ENCODE measurements at places on chromosomes 3 and 15.

DNA sequence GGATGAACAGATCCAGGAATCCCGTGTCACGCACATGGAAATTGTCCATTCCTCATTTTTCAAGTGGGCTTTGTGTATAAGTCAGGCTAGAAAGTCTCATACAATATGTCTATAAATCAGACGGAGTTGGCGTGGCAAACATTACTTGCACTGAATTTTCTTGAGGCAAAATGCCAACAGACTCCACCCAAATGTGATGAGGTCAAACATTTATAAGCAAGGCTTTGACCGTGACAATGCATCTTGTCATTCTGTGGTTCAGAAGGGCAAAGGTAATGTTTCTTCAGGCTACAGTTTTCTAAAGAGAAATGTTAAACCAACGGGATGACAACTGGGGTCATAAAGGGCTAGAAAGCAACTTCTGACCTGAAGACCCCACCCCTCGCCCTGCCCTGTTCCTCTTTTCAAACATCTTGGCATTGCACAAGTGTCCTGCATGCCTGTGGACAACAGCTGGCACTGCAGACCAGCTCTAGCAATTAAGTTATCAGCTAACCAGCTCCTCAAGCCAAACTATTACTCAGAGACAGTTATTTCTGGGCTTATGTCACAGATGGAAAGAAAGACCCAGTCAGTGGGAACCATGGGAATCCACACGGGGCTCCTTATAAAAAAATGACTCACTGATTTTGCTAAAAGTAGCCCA is 36.5 kb upstream of the SPTBN5 start:
- no peak for DNase-seq

DNA sequence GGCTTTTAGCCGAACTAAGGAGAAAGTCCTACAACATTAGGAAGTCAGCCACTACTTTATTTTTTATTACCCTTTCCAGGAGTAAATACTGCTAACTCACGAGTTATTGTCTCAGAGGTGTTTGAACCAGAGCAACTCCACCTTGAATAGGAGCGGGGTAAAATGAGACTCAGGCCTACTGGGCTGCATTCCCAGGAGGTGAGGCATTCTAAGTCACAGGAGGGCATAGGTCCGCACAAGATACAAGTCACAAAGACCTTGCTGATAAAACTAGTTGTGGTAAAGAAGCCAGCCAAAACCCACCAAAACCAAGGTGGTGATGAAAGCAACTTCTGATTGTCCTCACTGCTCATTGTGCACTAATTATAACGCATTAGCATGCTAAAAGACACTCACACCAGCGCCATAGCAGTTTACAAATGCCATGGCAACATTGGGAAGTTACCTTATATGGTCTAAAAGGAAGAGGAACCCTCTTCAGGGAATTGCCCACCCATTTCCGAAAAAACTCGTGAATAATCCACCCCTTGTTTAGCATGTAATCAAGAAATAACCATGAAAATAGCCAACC is 555.9 kb downstream of the IGSF11 start:
- DNase-seq = no peak

DNA sequence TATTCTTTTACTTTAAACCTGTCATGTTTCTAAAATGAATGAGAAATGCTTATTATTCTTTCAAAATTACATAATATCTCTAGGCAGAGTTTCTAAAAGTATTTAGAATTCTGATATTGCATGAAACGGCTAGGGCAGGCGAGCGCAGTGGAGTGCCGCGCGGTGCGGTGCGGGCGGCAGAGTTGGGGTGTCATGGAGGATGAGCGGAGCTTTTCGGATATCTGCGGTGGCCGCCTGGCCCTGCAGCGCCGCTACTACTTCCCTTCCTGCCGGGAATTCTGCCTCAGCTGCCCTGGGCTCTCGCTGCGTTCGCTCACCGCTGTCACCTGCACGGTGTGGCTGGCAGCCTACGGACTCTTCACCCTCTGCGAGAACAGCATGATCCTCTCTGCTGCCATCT is 12.6 kb downstream of the BNIP2 start:
- no peak for DNase-seq

GRCh38 chr15:77578641-77579372 is 53.9 kb downstream of the LINGO1 start:
- DNase-seq = no peak

DNA sequence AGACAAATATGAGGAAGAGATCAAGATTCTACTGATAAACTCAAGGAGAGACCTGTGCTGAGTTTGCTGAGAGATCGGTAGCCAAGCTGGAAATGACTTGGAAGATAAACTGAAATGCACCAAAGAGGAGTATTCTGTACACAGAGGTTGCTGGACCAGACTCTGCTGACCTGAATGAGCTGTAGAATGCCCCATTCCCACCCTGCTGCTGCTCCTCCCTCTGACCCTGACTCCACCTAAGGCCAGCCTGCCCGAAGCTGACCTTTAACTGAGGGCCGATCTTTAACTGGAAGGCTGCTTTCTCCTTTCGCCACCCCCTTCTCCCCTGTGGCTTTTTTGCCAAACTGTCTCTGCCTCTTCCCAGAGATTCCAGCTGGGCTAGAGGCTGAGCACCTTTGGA is 34.6 kb downstream of the CDIN1 start:
- no peak for DNase-seq

GRCh38 chr3:154783521-154783931 is 296.6 kb upstream of the MME start:
- no peak for DNase-seq

- no peak for DNase-seq
Measured at GRCh38 chr3:46655271-46655670, 38.2 kb downstream of the ALS2CL start.

DNA sequence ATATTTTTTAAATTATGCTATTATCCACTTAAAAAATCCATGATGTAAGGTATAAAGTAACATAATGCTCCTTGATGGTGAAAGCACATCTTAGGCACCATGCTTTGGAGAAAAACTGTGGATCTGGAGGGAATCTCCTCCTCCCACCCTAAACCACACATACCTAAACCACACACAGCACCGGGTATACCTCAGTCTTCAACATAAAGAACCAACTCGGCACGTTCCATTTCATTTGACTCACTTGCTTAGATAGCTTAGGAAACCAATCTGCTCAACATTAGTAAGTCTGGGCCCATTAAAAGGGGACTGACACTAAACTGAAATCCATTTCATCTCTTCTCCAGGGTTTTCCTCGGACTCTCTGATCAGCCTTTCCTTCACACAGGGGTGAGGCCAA is 945.7 kb upstream of the CFAP20DC start:
- DNase-seq = no peak

DNA sequence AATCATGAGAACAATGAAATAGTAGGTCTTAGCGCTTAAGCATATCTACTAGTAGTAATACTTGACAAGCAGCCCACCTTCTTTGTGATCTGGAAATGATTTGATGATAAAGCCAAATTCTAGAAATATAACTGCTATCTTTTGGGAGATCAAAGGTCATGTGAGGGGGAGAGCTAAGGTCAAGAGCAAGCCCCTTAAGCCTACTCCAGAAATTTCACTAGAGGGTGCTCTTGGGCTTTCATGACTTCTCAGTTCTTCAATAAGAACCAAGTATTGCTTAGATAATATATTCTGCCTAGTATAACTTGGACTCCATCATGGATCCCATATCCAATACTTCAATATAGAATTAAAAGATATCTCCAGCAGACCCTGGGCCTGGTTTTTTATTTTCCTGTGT is 319.6 kb downstream of the ZBTB20 start:
- DNase-seq = no peak

- no peak for DNase-seq
Measured at GRCh38 chr15:86615411-86615810, 535.7 kb downstream of the AGBL1 start.

DNA sequence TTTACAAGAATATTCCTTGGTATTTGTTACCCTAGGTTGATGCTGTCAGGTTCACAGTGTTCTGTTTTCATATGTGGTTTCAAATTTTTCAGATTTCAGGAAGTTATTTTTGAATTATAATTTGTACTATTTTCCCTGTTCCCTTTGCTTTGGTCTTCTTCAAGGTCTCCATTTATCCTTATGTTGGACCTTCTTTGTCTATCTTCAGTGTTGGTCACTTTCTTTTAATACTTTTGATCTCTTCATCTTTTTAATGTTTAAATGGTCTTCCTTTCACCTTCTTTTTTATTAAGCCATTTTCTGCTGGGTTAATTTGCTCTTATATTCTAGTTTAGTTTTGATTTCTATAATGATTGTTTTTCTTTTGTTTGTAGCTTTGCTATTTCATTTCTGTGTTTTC is 61.3 kb downstream of the KLHL25 start:
- DNase-seq = no peak

GRCh38 chr15:88623061-88623460 is 1.9 kb downstream of the AEN start:
- DNase-seq = no peak

- no peak for DNase-seq
Measured at GRCh38 chr3:23600167-23600871, 205.4 kb upstream of the UBE2E1 start.

- DNase-seq = no peak
Measured at GRCh38 chr15:73605759-73606436, 27.3 kb downstream of the NPTN start.

DNA sequence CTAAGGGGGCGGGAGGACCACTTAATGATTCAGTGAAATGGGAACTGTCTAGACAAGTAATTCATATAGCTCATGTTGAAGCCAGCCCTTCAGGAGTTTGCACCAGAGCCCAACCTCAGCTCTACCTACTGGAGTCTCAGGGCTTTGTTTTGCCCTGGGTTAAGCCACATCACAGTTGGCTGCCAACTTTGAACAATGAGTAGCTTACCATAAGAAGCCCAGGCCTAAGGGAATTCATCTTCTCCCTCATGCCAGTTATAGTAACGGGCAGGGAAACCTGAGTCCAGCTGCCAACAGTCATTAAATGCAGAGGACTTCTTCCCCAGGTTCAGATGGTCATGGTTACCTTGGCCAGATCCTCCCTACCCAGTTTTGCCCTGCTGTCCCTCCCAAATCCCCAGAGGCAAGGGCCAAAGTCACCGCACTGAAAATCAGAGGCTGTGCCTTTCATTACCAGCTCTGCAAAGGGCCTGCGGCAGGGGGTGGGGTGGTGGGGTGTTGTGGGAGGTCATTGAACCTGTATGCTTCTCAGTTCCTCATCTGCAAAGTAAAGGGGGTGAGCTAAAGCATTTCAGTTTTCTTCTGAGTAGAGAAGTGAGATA is 302.2 kb upstream of the NR2E3 start:
- DNase-seq = no peak

DNA sequence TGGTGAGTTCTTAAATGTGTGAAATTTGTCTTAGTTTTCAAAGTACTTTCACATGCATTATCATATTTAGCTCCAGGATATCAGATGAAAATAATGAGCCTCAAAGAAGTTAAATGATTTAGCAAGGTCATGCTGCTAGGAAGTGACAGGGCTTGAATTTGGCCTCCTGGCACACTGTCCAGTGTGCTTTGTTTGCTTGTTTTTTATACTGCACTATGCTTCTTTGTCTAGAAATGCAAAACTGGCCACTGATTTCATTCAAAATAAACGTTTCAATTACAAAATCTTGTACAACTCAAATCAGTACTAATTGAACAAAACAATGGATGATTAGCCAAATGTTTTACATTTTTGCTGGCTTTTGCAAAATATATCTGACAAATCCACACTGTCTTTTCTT is 583.3 kb upstream of the CBLB start:
- DNase-seq = no peak

GRCh38 chr3:71681224-71681668 is 44.0 kb downstream of the EIF4E3 start:
- DNase-seq = no peak

GRCh38 chr3:33807191-33807590 is 8.8 kb downstream of the PDCD6IP start:
- no peak for DNase-seq

GRCh38 chr3:129286081-129286480 is 7.4 kb downstream of the HMCES start:
- DNase-seq = no peak

GRCh38 chr15:70033529-70034140 is 64.1 kb downstream of the TLE3 start:
- no peak for DNase-seq

DNA sequence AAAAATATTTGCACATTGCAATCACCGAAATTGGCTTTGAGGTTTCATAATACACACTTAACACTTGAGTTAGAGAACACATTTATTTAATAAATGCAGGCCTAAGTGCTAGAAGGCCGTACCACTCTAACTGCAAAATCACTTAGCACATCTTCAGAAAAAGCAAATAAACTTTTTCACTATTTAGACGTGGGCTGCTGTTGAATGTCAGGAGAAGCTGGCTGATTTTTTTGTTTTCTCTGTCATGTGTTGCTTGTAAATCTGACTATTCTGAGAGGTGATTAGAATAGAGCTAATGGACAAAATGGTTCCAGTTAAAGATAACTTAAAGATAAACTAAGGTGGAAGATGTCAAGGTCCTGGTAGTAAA is 265.1 kb downstream of the FOXP1 start:
- no peak for DNase-seq

GRCh38 chr3:16604887-16605602 is at the start of gene DAZL:
Gene DAZL, minus strand, starts transcription at chr3:16605423. Its CDS starts 218 bp downstream, at chr3:16605205.
- DNase-seq = no peak

- DNase-seq = no peak
Measured at GRCh38 chr15:97425596-97425995, 534.9 kb upstream of the ARRDC4 start.

- no peak for DNase-seq
Measured at GRCh38 chr15:33089878-33090757, 104.4 kb downstream of the FMN1 start.

- no peak for DNase-seq
Measured at GRCh38 chr15:95263751-95264150, 1032.4 kb downstream of the MCTP2 start.

- DNase-seq = no peak
Measured at GRCh38 chr15:48580736-48581135, 64.8 kb downstream of the FBN1 start.

GRCh38 chr3:192026661-192027060 is 565.7 kb downstream of the PYDC2 start:
- no peak for DNase-seq

GRCh38 chr3:16741890-16742289 is 136.7 kb upstream of the DAZL start:
- DNase-seq = no peak

- DNase-seq = no peak
Measured at GRCh38 chr3:56423661-56424099, 44.6 kb downstream of the ERC2 start.

GRCh38 chr3:133734305-133734704 is 11.9 kb upstream of the TF start:
- DNase-seq = no peak

GRCh38 chr15:68278595-68279405 is 1.3 kb downstream of the FEM1B start:
- DNase-seq = no peak

GRCh38 chr3:197613199-197613598 is 57.4 kb upstream of the BDH1 start:
- no peak for DNase-seq

GRCh38 chr15:36370731-36371112 is 208.7 kb upstream of the CDIN1 start:
- no peak for DNase-seq

DNA sequence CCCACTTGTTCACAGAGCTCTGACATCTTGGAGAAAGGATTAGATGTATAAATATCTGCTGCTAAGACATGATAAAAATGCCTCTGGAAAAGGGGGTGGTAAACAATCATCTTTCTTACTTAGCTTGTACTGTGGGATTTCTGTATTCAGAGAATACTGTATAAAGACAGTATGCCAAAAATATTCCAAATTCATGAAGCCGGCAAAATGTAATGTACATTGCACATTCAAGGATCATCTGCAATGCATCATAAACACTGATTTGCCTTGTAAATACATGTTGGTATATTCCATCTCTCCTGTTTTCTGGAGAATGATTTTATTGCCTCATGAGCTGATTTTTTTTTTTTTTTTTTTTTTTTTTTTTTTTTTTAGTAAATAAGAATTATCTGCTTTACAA is 355.3 kb downstream of the ROBO1 start:
- no peak for DNase-seq

Data from activated naive CD4-positive, alpha-beta T cell (primary cell).